Stimulated activated CD8-positive, alpha-beta memory T cell treated with anti-CD3 and anti-CD28 coated beads, Interleukin-4, amount 100 ng/mL, for 4 hours (primary cell): ENCODE measurements at places on chromosomes 2 and 18.

DNA sequence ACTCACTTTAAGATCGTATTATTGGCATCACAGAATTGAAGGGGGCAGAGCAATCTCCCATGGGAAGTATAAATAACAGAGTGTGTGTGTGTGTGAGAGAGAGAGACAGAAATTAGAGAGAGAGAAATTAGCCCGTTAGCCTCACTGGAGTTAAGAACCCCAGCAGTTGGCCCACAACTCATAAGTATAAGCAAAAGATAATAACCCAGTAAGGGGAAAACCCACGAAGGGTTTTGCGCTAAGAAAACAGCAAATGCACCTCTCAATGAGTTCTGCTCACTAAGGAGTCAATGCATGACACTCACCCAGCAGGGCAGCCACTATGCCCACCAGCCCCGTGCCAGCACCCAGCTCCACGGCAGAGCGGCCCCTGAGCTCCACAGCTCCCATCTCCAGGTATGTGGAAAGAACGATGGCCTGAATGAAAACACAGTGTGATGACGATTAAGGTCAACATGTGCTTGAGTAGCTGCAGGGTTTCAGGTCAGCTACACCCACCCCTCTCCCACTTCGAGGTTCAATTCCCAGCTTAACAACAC is 3.6 kb downstream of the METTL21A start:
- no peak for DNase-seq

DNA sequence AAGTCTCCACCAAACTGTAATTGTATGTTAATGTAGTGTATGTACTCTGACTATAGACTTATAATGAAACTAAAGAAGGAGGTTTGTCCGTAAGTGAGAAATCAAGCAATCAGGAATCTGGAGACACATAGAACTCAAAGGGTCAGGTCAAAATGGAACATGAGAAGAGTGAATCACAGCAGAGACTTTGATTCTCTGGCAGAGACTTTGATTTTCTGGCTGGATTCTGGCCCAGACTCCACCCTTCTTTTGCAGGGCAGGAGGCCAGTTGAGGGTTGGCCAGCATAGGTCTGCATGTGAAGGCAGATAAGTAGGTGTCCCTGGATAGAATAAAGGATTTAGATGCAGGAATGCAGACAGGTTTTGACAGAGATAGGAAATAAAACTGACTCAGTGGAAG is 11.0 kb upstream of the NCKAP5 start:
- DNase-seq: no peak

DNA sequence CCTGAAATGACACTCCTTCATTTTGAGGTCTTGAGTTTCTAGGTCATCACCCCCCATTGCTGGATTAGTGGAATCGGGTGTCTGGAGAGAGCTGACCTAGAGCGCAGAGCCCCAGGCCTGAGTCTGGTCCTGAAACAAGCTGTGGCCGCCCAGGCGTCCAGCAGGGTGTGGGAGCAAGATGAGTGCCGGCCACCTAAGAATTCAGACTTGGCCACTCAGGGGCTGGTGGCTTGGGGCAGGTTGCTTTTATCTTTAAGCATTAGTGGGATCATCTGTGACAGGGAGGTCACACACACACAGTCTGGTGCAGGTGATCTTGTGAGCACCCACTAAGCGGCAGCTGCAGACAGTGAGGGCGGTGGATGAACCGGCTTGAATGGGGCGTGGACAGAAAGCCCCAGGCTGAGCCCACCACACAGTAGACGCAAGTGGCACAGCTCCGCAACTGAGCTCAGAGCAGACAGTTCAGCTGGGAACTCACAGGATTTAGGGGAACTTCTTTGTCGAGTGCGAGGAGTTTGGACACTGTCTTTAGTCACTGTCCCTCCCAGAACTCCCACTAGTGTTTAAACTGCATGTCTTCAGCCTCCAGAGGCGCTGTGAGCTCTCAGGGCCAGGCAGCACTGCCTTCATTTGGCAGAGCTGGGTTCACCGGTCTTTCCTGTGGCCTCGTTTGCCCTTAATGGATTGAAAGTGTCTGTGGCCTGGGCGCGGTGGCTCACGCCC is 21.5 kb downstream of the ITGB1BP1 start:
- DNase-seq: no peak

GRCh38 chr2:147577323-147577997 is 267.4 kb upstream of the ACVR2A start:
- no peak for DNase-seq

DNA sequence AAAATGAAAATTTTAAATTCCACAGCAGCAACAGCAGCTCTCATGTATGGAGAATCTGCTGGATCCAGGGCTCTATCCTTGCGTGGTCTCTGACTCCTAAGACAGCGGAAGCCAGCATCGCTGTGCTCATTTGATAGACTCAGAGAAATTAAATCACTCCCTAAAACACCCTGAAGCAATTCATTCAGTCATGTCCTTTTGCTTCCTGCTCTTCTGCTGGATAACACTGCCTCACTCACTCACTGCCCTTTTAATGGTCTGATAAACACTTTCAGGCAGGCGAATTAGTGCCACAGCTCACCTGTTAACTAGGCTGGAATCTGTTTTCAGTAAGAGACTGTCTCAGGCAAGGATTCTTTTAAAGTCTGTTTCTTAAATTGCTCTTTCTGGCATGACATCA is 10.0 kb downstream of the WIPF1 start:
- no peak for DNase-seq

DNA sequence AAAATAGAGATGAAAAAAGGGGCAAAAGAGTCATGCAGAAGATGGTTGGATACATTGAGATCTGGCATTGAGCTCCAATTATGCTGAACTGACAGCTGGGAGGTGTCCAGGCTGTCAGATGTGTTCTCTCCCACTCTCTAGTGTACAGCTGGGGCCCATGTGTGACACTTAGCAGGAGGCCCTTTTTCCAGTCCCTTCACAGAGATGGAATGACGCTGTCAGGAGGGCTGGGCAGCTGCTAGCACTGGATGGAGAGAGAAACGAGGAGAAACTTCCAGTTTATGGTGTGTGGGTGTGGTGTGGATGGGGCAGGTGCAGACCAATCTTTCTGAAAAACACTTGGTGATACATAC is 437.7 kb upstream of the HS6ST1 start:
- DNase-seq: no peak

DNA sequence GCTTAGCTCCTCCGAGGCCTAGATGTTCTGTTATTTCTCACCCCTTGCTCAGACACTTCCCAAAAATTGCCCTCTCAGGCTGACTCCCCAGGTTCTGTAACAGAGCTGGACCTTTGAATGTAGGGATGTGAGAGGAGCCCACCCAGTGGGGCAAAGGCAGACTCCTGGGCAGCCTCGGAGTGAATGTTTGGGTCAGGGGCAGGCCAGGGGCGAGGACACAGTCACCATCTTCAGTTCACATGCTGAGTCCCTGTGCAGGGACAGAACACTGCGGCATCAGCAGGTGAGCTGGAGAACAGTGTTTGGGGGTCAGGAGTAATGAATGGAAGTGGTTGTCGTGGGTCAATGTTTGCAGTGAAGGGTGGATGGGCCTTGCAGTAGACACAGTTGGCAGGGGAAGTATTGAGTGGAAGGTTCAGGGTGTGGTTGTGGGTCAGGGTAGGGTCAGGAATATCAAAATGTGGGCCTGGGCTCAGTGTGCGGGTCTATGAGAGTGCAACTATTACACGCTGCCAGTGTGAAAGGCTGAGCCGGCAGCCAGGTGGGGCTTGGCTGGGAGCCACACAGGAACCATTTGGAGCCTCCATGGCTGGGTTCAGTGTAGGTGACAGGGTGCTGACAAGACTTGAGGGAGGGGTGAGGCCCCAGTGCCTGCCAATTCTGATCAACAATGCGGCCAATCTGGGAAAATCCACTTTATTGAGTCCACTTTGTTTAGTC is 4.4 kb downstream of the IHH start:
- DNase-seq: no peak

DNA sequence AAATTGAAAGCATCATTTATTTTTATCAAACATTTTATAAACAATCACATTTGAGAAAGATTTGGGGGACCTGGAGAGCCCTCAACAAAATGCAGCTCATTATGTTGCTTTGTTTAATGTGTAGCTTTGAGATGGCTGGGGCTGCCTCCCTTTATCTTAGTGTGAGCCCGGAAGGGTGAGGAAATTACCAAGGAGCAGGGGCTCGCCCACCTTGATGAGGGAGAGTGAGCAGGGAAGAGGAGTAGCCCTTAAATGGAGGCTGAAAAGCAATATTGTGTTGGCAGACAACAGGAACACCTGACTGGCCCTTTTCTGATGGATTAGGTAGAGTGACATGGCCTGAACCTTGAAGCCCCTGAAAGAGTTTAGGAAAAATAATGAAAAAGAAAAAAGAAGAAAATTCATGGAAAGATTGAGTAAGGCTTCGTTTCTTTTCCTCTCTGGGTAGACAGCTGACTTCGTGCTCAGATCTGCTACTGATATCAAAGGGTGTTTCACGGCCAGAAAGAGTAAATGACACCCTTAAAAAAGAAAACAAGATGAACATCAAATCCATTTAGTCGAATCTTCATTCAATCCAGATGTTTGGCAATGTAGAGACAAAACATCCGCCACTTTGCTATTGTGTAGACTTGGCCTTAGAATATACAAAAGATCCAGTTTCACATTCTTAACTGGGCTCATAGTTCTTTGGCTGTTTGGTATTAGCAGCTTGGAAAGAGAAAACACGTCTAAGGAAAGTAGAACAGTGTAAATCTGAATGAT is 206.5 kb upstream of the TCF4 start:
- no peak for DNase-seq

DNA sequence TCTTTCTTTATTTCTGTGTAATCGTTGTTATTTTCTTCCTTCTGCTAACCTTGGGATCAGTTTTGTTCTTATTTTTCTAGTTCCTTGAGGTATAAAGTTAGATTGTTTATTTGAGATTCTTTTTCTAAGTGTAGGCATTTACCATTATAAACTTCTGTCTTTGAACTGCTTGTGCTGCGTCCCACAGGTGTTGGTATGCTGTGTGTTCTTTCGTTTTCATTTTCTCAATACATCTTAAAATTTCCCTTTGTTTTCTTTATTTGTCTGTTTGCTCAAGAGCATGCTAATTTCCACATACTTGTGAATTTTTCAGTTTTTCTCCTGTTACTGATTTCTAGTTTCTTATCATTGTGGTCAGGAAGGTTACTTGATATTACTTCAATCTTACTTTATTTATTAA is 873.8 kb upstream of the GCFC2 start:
- DNase-seq: no peak

- DNase-seq: no peak
These were observed 290.4 kb upstream of the RBMS1 start for GRCh38 chr2:160784034-160784433.

DNA sequence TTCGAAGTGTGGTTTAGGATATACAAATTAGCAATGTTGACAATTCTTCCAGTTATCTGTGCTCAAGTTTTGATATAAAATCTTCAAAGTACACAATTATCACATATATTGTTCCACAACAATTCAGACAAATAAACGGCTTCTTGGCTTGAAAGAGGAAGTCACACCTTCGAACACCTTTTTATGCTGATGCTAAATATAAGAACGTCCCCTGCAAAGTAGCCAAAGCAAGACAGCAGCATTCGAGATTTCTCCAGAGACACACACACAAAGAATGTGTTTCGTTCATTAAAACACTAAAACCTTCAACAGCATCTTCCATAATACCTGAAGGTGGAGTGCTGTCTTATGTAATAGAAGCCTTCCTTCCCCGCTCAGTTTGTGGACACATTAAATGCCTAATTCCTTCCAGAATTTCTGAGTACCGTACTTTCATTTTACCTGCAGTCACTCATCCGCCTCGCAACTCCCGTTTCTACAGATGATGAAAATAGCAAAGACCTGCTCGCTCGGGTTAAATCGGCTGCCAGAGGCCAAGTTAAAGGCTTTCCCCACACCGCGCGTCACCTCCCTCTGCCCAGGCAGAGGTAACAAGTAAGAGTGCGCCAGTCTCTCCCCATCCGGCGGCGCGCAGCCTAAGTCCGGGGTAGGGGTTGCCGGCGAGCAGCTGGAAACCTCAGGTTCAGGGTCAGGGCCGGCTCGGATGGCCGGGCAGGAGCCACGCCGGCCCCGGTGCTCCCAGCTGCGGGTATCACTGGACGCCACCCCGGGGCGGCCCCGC is 847 bp downstream of the SERPINE2 start:
- DNase-seq: peak; percentile 12

DNA sequence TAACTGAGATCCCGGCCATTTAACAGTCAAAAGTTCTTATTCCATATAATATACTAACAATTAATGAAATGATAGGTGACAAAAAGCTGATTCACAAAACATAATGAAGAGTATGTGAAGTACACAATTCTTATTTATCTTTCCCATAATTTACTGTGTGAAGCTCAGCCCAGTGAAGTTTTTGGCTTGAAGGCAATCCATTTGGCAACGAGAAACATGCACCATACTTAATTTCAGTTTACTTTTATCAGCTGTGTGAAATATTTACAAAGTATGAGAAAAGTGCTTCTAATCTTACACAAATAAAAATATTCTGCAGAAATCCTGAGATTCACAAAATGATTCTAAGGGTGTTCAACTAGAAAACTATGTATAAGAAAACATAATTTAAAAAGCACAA is 12.3 kb downstream of the FAM98A start:
- no peak for DNase-seq

DNA sequence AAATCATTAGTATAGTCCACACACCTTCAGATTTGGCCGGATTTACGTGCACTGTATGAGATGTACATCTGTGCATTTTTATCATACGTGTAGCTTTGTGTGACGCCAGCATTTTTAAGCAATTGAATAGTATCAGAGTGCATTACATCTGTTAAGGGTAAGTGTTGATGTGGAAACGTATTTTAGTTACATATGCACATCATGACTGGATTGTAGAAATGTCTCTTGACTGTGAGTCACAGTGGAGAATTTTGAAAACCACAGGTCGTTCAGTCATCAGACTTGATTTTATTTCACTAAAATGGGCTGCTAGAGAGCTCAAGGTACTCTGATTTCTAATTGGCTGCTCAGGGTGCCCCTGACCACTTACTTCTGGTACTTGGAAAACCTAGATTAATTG is 5.4 kb upstream of the GPBAR1 start:
- DNase-seq: no peak

GRCh38 chr2:207073801-207074678 is 91.7 kb downstream of the KLF7 start:
- peak; percentile 3 for DNase-seq

DNA sequence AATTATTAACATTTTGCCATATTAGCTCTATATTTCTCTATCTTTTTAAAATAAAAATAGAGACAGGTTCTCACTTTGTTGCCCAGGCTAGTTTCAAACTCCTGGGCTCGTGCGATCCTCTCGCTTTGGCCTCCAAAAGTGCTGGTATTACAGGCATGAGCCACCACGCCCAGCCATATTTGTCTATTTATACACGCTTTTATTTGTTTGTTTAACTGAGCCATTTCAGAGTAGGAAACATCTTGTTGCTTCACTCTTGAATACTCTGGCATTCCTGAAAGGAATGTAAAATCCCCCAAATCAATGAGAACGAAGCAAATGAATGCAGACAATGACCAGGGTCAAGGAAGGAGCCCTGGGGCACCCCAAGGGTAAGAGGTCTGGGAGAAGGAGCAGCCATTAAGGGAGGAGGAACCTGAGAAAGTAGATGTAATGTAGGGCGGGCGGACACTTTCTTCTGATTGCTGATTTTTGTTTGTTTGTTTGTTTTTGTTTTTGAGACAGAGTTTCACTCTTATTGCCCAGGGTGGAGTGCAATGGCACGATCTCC is 31.7 kb upstream of the RAB1A start:
- no peak for DNase-seq
